ENCODE measurements at places on chromosomes 11 and 22.
A peak's percentile ranks its signal among the peaks of the same experiment; 100 is the strongest.

- DNase-seq: no peak
Measured at GRCh38 chr11:119091966-119092879, 7.5 kb downstream of the HMBS start.

GRCh38 chr11:33013755-33014154 lies 1.9 kb upstream of the DEPDC7 start:
- no peak for DNase-seq

DNA sequence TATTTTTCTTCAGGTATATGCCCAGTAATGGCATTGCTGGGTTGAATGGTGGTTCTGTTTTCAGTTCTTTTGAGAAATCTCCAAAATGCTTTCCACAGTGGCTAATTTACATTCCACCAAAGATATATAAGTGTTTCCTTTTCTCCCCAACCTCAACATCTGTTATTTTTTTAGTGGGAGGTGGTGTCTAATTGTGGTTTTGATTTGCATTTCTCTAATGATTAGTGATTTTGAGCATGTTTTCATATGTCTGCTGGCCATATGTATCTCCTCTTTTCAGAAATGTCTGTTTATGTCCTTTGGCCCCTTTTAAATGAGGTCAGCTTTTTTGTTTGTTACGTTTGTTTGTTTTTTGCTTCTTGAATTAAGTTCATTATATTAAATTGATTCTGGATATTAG lies 760.2 kb downstream of the KCNA4 start:
- DNase-seq: no peak

DNA sequence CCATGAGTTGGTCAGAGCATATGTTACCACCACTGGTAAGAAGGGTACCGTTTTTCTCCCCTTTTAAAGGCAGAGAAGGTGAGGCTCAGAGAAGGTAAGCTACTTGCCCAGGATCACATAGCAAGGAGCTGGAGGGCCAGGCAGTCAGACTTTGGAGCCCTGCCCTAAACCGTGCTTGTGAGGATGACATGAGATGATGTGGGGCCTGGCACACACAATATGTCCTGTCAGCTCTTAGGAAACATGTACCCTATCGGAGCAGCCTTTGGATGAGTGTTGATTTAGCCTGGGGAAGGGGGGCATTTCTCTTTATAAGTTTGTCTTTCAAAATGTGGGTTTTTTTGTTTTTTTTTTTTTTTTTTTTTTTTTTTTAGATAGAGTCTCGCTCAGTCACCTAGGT lies 100.5 kb upstream of the CRYBB3 start:
- DNase-seq: no peak

DNA sequence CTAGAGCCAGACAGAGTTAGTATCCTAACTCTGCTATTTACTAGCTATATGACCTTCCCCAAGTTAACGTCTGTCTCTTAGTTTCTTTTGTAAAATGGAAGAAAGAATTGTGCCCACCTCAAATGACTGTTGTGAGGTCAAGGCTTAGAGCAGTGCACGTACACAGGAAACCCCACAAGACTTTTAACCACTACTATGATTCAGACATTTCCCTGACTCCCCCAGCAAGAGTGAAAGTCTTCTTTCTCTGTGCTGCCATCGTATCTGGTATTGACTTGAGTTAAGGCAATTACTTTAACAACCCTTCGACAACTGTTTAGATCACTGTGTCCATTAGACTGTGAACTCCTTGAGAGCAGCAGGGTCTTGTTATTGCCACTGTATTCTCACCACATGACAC lies 2.6 kb upstream of the OR52W1 start:
- no peak for DNase-seq

- DNase-seq: no peak
Measured at GRCh38 chr11:47928426-47928825, 51.9 kb upstream of the PTPRJ start.

DNA sequence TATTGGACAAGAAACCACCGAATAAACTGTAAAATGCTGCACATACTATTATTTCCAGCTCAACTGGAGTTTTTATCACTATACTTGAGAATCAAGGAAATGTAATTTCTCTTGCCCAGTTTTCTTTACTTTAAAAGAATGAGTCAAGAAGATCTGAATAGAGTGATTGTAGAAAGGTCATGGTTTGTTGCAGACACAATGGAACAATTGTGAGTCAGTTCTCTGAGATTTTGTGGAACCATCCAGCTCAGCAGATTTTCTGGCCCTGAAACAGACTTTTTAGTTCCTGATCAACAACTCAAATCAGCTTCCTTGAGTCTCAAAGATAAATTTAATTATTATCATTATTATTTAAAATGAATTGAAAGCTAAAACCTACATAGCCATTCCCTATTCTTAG lies 1.3 kb downstream of the TCN1 start:
- DNase-seq: no peak

GRCh38 chr11:444396-445144 lies 2.8 kb upstream of the ANO9 start:
- no peak for DNase-seq

GRCh38 chr11:134761386-134761785 lies 349.3 kb upstream of the B3GAT1 start:
- no peak for DNase-seq

- no peak for DNase-seq
Measured at GRCh38 chr11:14424096-14424495, 65.1 kb upstream of the RRAS2 start.

GRCh38 chr11:49208006-49208721 lies at the start of gene FOLH1:
TSS of gene FOLH1 (minus strand) at chr11:49208602. CDS start at chr11:49208409, 193 bp downstream.
- peak; percentile 45 for DNase-seq

DNA sequence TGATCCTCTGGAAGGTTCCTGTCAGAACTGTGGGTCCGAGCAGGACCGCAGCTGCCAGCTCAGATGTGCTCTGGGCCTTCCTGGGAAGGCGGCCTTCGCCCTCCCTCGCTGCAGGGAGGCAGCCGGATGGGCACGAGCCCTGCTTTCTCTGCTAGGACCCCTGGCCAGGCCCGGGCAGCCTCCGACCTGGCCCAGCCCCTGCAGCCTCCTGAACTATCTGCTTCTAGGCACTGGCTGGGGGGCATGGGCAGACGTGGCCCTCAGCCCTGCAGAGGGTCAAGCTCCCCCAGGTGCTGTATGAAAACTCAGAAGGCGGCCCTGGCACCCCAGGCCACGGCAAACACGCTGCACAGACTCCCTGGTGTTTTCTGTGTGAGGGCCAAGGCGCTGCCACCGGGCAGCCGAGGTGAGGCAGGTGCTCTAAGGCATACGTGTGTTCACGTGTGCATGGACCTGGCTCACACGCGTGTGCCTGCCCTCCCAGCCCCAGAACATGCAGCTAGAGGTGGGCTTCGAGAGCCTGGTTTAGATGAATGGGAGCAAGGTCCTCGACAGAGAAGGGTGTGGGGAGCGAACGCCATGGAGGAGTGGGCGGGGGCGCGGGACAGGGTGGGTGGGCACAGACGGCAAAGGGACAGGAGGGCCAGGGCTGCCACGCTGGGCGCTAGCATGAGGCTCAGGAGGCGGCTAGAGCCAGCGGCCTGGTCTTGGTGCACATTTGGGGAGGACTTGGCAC lies 4.3 kb downstream of the LRFN4 start:
- no peak for DNase-seq

GRCh38 chr22:45196926-45197605 lies 33.3 kb downstream of the NUP50 start:
- DNase-seq: no peak

DNA sequence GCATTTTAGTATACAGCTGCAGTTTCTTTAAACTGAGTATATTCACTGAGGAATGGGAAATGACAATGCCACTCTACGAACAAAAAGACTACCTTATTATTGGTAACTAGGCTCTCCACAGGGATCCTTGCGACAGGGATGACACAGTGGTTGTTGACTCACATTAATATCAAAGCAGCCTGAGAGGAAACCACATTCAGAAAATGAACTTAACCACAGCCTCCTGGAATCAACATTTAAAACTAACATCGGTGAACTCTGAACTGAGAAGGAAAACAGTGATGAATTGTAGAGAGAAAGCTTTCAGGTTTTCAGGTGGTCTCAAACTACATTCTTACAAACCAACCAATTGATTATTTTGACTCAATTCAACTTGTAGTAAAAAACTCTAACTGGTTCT lies 90.3 kb upstream of the MTMR2 start:
- DNase-seq: no peak

DNA sequence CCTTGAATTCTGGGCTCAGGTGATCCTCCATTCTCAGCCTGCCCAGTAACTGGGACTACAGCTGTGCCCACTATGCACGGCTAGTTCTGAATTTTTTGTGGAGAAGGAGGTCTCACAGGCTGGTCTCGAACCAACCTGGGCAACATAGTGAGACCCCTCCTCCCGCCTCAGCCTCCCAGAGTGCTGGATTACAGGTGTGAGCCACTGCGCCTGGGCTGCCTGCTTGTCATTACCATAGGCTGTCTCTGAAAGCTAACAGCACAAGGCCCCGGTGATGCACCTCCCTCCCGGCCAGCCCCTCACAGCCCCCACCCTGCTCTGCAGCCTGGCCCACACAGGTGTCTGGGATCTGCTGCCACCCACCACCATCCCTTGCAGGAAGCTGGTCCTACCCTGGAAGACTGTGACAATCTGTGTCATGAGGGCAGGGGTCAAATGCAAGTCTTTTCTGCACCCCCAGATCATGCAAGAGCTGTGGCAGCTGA lies 82.4 kb downstream of the DGCR2 start:
- no peak for DNase-seq

DNA sequence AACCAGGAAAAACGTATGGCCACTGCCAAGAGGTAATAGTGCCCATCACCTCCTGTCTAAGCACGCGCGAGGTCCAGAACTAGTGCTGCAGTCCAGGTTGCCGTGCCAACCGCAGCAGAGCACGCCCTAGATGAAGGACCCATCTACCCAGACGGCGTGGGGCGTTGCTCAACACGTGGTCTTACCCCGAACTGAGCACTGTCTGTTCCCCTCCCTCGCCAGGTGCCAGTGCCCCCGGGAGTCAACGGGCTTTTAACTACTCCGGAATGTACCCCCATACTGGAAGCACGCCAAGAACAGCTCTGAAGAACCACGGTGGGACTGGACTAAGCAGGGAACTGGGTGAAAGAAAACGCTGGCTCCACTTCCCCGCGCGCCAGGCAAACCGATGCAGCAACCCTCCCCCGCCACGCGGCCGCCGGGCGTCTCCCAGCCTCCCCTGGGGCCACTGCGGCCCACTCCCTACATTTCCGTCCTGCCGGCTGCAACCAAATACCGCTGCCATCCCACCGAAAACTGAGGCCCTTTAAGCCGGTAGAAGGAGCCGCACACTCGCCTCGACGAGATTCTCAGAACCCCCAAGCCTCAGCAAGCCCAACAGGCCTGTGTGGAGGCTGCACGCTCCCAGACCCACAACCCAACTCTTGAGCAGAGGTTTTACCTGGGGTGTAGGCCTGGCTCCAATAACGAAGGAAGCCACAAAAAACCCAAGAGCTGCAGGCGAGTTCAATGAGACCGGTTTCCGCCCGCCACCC lies at the start of gene HSPA8:
TSS of gene HSPA8 (minus strand) at position 734 of the 755 bp plus-strand sequence. CDS start 812 bp downstream, outside the sequence.
- no peak for DNase-seq

DNA sequence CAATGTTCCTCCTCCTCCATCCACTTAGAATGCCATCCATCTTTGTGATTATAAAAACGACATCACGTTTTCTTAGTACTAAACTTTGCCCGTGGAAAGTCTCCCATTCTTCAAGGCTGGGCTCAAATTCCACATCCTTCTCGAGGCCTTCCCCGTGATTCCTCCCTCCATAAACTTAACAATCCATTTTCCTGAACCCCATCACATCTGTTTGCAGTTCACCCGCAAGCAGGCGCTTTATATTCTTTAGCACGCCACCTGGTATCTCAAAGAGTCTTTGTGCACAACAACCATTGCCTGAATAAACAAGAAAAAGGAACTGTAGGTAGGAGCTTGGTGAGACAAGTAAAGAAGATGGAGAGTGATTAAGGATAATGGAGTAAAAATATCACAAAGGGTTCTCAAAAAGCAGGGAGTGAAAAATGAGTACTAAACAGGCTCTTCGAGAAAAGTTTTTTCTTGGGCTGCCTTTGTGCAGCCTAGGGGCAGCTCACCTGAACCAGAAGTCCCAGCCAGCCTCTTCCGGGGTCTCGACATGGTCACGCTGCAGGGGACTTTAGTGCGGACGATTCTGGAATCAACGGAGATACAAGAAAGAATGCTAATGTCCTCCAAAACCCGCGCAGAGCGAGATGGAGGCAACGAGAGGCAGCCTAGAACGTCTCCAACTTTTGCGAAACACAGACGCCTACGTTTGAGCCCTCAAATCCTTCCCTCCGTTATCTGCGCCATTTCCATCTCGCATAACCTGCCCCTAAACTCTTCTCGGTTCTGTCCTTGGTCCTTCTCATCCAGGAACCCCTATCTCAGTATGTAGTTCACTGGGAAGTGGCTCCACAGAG lies 585 bp downstream of the THYN1 start:
- DNase-seq: no peak

DNA sequence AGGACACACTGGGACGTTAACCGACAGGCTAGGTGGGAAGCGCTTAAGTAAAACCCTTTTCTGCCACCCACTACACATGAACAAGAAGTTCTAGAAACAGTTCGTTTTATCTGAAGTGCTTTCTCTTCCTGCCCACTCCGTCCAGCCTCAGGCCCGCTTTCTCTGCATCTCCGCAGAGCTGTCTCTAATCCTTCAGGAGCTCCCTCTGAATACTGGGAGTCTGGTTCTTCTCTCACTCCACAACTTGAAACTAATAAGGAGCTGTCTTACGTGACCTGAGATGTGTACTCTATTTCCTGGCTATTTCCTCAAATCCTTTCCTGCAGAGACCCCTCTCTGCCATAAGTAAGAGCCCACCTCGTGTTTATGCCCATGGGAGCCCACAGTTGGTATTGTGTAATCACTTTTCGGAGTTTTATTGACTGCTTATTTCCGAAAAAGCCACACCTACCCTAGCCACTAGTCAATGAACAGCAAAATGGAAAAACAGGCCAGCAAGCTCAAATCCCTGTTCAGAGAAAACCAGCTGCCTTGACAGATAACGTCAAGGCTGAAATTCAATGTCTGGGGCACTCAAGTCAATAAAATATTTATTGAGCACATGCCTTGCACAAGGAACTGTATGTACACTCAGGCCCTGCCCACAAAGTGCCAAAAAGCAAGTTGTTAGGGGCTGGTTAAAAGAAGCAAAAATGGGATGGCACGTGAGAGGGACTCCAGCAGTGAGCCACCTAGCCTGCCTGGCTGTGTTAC lies 4.9 kb downstream of the PC start:
- no peak for DNase-seq

DNA sequence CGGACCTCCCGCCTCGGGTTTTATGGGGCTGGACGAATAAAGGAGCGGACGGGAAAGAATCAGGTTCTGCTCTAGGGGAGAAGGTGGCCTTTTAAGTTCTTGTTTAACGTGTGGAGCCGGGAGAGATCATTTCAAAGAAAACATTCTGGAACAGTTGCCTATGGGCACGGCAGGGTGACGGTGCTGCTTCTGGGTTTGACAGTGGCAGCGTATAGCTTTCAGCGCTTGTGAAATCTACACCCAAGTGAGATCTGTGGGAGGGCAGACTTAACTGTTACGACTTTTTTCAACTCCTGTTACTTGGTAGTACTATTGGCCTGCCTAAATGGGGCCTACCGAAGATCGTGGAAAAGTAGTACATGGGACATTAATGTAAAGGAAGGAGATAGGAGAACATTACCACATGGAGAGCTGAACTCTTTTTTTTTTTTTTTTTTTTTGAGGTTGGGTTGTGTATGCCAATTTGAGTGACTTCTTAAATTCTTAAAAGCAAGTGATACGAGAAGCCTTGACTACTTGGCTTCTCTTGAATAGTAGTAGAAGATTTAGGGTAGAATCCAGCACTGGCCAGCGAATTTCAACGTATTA lies 743 bp downstream of the USP47 start:
- no peak for DNase-seq

- DNase-seq: peak; percentile 48
Measured at GRCh38 chr11:34654483-34655334, 33.8 kb downstream of the EHF start.
